ENCODE measurements at places on chromosomes 16 and 17.

DNA sequence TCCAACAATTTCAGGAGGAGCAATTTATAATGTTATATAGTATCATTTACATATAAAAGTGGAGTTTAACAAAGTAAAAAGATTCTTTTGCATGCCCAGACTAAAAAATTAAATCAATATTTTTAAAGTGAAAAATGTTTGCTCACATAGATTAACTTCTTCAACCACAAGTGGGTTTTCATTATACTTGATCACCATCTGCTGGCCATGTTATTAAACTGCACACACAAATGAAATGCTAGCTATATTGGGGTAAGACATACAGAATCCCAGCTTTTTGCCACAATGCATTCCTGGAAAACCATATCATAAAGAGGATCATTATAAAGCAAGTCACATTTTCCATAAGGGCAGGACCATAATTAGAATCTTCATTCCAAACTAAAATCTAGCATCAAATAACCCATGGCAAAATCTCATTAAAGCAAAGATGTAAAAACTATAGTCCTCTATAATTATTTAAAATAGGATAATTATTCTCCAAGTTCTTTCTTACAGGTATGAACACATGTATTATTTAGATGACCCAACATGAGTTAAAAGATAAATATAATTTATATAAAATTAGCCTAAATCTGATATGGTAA is 26.3 kb downstream of the CEP112 start:
- peak; percentile 37 for DNase-seq

GRCh38 chr16:11551842-11552241 is 34.9 kb downstream of the LITAF start:
- DNase-seq: no peak

DNA sequence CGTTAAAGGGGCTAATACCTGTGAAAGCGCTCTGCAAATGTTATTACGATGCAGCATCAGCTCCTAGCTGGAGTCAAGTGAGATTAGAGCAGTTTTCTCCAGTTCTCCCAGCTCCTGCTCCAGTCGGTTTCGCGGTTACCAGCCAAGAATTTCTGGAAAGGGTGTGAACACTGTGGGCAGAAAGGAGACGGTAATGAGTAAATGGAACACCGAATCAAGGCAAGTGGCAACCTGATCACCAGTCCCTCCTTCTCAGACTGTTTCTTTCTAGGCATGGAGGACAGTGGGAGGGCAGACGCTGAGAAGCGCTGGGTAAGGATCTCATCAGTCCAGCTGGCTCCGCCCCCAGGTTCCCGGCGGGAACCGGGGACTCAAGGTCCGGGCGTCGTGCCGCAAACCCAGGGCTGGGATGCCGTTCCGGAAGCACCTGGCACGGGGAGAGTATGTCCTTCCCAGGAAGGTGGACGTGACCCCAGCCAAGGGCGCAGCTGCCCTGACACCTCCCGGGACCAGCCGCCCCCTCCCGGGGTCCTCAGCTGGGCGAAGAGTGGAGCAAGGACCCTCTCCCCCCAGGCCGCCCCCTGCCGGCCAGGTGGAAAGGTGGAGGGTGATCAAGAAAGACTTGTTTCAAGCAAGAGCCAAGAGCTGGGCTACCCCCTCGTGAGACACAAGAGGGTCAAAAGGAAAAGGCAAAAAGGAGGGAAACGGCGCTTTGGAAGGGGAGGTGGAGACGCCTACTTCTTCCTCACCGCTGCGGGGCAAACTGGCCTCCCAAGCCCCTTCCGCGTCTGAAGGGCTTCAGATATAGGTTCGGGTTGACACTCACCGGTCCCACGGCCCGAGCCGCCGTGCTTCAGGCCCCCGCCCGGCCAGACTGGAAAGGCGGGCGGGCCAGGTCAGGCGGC is 481 bp downstream of the MYO19 start:
- peak; percentile 55 for DNase-seq

DNA sequence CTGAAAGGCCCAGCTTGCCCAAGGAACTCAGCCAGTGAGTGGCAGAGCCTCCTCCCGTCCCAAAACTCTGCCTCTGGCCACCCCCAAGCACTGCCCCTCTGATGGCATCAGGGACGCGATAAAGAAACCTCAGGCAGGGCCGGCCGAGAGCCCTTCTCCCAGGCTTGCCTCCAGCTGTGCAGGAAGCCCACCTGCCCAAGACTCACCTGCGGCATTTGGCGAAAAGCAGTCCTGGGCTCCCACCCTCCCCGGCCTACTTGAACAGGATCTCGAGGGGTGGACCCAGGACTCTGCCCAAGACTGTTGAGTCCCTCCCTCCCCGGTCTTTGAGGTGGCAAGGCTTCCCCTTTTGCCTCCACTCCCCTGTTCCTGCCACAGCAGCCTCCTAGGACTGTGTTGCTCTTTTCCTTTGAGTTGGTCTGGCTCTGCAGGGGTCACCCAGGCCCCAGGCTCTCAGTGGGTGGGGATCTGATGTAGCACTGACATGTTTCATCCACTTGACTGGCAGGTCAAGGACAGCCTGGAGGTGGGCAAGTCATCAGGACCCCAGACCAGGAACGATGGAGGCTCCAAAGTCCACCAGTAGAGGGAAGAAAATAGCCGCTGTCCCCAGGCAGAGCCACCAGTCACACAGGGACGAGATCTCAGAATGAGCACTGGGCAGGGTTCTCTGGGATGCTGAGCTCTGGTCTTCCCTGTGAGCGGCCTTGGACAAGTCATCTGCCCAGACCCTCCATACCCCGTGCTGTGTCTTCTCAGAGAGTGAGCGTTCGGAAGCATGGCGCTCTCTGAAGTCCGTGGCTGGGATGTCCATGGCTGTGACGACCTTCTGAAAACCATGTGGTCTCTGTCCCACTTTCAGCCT is 111.0 kb upstream of the TNRC6C start:
- no peak for DNase-seq

GRCh38 chr17:4001048-4001590 is 36.9 kb upstream of the ATP2A3 start:
- no peak for DNase-seq

- no peak for DNase-seq
Observed at GRCh38 chr17:75307957-75308731, 18.9 kb upstream of the SLC25A19 start.

GRCh38 chr17:57463103-57463885 is 207.0 kb downstream of the MSI2 start:
- no peak for DNase-seq

DNA sequence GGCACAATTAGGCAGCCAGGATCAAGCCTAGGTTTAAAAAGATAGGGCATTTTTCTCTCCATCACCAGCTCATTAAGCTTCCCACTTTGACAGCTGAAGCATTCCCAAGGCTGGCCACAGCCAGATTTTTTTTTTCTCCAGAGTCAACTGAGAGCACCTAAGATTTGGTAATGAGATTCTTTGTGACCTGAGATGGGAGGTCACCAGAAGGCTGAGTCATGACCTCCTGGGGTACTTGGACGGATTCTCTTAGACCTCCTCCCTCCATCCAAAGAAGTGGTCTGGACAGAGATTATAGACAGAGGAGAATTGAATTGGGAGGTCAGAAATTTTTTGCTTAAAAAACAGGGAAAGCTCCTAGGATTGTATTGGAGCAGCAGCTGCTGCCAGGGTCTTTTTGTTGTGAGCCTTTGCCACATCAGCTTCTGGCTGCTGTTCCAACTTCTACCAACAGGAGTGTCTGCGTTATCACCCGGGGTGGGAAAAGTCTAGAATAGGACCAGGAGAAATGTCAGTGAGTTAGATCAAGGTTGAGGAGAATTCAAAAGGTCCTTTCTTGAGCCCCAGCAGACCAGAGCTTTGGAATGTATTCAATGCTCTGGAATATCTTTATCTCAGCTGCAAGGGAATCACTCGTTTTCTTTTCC is 221.2 kb upstream of the N4BP1 start:
- DNase-seq: no peak

DNA sequence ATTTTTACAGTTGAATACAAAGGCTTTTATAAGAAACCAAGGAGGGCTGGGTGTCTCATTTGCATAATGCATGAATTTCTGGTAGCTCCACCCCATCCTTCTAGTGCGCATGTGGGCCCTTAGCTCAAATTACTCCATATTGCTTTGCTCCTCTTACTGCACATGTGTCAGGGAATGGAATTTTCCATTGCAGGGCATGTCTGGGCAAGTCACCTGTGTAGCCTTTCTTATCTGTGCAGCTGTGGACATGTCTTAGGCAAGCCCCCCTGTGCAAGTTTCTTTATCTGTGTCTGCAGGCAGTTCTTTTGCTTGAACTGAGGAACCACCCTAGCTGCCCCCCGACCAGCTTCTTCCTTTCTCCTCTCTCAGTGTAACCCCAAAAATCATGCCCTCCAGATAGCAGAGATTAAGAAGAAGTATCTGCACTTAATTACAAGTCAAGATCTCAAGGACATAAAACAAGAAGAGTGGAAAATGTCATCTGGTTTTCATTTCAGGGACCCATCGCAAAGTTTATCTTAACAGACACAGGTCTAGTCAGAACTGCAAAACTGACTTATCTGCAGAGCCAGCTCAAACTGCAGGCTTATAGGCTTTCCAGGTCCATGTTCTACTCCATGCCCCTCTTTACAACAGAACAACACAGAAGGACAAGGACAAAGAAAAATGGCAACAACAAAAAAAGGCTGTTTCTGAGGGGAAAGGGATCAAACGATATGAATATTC is 137.9 kb upstream of the HS3ST4 start:
- DNase-seq: no peak

- no peak for DNase-seq
Observed at GRCh38 chr17:64123114-64123513, 6.8 kb downstream of the ERN1 start.

DNA sequence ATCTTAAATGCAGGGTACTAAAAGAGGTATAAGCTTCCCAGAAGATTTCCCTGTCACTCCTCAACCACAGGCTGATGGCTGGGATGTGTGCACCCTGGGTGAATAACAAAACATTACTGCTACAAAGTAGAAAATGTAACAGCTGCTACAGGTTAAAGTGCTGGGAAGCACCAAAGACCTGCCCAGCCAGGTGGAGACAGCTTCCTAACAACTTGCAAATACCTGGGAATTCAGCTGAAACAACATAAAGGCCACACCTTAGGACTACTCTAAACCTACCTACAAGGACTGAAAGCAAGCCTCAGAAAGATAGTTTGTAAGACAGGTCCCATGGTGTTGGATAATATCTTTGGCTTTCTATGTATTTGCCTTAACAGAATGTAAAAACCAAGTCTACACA is 118.5 kb downstream of the CEP112 start:
- no peak for DNase-seq

DNA sequence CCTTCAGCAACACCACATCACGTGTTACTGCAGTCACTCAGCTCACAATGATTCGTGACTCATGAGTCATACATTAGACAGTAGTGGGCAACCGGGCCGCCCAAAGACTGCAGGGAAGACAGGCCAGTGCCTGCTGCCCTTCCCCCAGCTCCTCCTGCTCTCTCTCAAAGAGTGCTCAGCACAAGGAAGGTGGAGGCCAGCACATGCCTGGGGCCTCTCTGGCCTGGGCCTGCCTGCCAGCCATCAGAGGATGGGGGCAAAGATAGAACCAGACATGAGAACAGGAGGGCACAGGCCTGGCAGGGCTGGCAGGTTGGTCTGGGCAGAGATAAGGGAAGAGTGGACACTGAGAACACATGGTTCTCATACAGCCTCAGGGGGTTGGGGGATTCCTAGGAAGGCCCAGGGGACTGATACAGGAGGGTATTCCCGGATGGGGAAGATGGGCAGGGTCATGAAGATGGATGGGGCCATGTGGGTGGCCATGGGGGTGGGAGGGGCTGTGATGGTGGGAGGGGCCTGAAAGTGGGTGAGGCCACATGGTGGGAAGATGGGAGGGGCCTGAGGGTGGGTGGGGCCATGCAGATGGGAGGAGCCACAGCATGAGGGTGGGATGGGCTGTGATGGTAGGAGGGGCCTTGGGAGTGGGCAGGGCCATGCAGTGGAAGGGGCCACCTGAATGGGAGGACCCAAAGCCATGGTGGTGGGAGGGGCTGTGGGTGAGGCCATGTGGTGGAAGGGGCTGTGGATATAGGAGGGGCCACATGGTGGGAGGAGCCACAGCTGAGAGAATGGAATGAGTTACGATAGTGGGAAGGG is 29.0 kb downstream of the KATNB1 start:
- DNase-seq: no peak

DNA sequence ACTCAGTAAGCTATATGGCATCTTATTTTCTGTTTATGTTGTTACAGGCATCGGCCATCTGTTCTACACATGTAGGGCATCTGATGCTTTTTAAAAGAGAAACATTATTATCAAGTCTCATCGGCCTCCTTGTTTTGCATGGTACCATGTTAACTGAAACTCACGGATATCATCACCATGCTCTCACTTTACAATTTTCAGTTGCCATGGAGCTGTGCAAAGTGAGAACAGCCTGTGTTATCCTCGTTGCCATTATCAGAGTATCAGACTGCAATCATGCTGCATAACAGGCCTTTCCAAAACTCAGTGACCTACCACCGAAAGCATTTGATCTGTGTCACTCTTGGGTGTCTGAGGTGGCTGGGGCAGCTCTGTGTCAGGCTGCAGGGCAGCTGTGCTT is 110.3 kb downstream of the C17orf67 start:
- DNase-seq: no peak

DNA sequence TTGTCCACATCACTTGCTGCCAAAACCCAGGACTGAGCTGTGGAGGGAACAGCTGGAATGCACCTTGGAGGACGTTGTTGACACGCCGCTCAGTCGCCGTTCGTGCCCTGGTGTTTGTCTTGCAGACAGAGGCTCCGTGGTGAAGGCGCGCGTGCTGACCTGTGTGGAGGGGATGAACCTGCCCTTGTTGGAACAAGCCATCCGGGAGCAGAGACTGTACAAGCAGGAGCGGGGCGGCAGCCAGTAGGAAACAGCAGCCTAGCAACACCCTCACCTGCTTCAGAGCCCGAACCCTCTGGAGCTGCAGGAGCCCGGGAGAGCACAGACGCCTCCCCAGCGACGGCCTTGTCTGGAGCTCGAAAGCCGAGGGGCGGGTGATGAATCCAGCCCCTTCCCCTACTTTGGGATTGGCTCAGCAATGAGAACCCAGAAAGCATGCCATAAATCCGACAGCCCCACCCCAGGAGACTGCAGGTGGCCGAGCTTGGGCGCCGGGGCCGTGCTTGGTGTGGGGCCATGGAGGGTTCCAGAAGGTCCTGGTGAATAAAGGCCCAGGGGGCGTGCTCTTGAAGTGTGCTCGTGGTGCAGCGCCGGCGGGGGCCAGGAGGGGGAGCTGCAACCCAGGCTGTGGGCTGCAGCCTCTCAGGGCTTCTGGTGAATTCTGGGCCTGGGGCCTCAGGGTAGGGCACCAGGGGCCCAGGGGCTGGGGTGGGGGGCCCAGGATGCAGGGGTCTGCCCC is 470 bp upstream of the CDK3 start:
- DNase-seq: no peak

- peak; percentile 92 for DNase-seq
Observed at GRCh38 chr16:49281843-49282642, 405 bp upstream of the CBLN1 start.

Data from midbrain (tissue), 1 donor.